GDM1 (cell line): ENCODE measurements at places on chromosomes 13 and 19.
A peak's percentile ranks its signal among the peaks of the same experiment; 100 is the strongest.

GRCh38 chr19:14021474-14021873 lies 6.5 kb upstream of the RLN3 start:
- DNase-seq: peak; percentile 17

- no peak for DNase-seq
These were observed 749 bp downstream of the GDF15 start for GRCh38 chr19:18386543-18387271.

DNA sequence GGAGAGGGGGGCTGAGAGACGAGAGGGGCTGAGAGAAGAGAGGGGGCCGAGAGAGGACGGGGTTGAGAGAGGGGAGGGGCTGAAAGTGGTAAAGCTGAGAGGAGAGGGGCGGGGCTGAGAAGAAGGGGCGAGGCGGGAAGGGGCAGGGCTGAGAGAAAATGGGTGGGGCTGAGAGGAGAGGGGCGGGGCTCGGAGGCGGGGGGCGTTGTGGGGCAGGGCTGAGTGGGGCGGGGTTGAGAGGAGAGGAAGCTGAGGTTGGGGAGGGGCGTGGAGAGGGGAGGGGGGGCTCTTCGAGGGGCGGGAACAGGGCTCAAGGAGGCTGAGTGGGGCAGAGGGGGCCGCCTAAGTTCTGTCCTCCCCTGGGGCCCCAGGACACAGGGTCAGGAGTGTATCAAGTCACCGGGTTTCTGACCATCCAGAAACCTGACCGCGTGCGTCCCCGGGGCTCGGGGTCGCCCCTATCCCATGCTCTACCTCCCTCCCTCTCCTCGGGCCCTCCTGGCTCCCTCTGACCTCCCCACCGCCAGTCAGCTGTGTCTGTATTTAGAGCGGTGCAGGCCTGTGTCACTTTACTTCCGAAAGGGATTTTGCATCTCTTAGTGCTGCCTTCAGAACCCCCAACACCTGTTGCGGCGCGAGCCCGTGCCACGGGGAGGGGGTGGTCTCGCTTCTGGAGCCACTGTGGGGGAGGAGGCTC lies 38.6 kb upstream of the SEMA6B start:
- DNase-seq: peak; percentile 71

DNA sequence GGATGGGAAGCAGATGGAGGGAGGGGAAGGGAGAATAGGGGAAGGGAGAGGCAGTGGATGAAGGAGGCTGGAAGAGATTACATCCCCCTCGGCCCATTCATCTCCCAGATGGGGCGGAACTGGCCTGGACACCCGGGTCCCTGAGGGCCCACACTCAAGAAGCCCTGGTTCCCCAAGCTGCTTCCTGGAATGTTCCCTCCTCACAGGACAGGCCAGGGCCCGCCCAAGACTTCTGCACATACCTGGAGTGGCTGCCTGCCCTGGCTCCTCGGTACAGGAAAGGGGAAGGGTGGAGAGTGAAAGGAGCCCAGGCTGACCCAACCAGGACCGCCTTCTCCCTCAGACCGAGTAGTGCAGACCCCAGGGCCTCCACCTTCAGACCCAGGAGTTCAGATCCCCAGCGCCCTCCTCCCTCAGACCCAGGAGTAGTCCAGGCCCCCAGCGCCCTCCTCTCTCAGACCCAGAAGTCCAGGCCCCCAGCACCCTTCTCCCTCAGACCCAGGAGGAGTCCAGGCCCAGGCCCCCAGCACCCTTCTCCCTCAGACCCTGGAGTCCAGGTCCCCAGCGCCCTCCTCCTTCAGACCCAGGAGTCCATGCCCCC lies 489 bp downstream of the NTF4 start:
- no peak for DNase-seq

- DNase-seq: no peak
These were observed 780 bp downstream of the ACP4 start for GRCh38 chr19:50790922-50791467.

GRCh38 chr13:111396457-111396856 lies 76.0 kb downstream of the TEX29 start:
- no peak for DNase-seq

GRCh38 chr13:44153496-44153895 lies 220.1 kb upstream of the SERP2 start:
- no peak for DNase-seq
